Heart right ventricle (tissue), 16 donors: ENCODE measurements at places on chromosomes 12 and 14.

- peak; percentile 6 for DNase-seq
These were observed 54.1 kb downstream of the BEGAIN start for GRCh38 chr14:100532906-100533655.

DNA sequence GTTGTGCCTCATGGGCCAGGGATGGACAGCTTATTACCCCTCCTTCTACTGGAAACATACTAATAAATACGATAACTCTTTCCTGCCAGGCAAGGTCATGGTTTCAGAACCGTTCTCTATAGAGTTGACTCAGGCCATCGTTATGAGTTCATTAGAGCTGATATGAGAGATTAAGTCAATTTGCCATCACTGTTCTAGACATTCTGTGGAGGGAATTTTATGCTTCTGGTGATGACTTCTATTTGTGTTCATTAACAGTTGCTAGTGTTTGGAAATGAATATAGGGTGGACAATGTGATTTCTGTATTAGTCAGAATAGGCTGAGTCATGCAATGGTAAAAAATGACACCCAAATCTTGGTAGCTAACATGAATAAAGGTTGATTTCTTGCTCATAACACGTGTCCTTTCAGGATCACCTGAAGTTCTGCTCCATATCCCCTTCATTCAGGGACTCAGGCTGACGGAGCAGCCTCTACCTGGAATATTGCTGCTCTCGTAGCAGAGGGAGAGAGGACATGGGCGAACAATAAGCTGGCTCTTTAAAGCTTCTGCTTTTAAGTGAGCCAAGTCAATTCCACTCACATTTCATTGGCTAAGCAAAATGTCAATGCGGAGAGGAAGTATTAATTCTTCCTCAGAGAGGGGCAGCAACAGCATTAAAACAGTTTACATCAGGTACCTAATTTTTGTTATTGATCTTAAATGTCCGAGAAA, 18.5 kb upstream of the TBPL2 start:
- no peak for DNase-seq

GRCh38 chr14:42664190-42664589, 1057.5 kb downstream of the LRFN5 start:
- DNase-seq = no peak

GRCh38 chr12:78439666-78440065, 424.9 kb upstream of the SYT1 start:
- DNase-seq = no peak

DNA sequence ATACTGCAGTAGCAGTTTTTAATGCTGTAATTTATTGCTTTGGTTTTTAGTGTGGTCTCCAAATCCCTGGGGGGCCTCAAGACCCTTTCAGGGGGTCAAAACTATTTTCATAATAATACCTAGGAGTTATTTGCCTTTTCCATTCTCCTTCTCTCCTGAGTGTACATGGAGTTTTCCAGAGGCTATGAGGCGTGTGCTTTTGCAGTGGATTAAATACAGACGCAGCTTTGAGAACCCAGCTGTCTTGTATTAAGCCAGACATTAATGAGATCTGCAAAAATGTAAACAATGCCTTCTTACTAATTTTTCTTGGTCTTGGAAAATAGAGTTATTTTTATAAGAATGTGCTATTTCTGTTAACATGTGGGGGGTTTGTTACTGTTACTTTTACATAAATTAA, 68.6 kb downstream of the SLC25A47 start:
- no peak for DNase-seq

DNA sequence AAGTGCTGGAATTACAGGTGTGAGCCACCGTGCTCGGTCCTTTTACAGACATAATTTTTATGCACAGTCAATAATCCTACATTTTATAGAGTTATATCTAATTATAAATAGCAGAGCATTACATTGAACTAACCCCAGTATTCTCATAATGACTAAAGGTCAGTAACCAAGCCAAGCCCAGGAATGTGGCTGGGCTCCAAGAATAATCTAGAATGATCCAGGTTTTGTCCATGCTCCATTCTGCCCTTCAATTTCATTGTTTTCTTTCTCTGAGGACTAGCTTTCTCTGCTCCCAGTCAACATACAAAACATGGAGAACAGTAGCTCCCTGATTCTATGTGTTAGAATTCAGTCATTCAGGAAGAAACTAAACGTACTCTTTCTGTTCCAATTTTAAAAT, 92.1 kb upstream of the KRR1 start:
- DNase-seq = no peak

DNA sequence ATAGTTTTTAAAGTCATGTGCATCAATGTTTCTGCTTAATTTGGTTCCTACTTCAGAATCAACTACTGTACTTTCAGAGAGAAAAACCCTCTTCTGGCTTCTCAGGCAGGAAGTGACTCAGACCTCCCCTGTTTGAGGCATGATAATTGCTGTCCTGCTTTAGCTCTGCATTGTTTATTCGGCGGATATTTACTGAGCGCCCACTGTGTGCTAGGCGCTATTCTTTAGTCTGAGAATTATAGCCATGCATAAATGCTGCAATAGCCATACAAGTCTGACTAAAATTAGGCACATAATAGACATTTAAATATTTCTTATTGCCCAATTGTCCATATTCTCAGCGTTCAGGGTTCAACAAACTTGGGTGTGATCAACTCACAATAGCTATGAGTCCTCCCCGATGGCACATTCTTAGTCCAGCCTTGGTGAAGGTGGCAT, 6.1 kb upstream of the AMIGO2 start:
- no peak for DNase-seq

GRCh38 chr12:127133675-127134335, 1133.2 kb upstream of the TMEM132C start:
- DNase-seq = no peak

- DNase-seq = no peak
These were observed 32.4 kb upstream of the HELB start for GRCh38 chr12:66269757-66270383.

- DNase-seq = no peak
These were observed 143.6 kb downstream of the PAWR start for GRCh38 chr12:79547044-79547734.

DNA sequence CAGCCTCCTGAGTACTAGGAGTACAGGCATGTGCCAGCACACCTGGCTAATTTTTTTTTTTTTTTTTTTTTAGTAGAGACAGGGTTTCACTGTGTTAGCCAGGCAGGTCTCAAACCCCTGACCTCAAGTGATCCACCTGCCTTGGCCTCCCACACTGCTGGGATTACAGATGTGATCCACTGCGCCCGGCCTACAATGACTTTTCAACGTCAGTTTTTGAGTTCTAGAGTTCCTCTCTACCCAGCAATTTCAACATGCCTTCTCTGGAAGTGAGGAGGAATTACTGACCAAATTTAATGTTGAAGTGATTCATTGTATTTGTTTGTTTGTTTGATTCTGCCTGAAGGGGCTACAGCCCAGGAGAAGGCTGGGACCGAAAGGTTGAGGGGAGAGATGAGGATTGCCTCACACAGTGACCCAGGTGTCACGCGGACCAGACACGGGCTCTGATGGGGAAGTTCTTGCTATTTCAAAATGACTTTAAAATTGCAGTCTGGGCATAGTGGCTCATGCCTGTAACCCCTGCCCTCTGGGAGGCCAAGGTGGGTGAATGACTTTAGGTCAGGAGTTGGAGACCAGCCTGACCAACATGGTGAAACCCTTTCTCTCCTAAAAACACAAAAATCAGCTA, 8.6 kb upstream of the DENR start:
- no peak for DNase-seq

DNA sequence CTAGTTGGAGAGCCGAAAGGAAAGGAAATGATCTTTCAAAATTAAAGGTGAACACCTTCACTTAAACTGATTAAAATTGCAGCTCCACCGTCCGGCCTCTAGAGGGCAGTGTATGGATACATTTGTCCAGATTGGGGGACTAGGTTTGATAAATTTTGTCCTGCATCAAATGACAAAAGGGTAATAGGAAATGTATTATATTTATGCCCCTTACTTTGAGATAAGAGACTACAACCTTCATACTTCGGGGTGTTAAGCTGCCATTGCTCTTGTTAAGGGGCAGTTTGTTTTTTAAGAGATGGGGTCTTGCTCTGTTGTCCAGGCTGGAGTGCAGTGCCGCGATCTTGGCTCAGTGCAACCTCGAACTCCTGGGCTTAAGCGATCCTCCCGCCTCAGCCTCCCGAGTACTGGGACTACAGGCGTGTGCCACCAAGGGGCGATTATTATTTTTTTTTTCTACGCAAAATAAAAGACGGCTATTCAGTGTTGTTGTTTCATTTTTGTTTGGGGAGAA, 818 bp upstream of the SUOX start:
- DNase-seq = peak; percentile 56

DNA sequence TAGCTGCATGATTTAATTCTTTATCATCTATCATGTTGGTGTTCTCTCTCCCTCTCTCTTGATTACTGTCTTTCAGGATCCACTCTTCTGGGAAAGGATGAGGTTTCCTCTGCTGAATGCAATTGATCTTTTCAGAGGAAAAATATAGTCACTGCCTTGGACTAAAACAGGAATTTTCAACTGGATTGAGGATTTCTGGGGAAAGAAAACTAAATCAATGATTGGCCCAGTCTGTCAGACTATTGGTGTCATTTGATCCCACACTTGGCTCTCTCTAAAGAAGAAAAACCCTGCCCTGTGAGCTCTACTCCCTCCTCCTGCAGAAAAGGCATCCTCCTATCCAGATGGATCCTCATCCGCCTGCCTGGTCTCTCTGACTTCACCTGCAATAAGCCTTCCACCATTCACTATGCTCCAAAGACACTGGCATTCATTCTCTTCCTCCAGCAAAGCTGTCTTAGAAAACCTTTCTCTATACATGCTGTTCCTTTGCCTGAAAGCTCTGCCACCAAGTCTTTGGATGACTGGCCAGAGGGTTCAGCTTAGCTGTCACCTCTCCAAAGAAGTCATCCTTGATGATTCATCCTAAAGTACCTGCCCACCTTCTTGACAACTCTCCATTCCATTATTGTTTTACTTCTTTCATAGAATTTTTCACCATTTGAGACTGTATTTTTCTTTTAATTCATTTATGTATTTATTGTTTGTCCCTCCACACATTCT, 127.7 kb upstream of the CAND1 start:
- no peak for DNase-seq

DNA sequence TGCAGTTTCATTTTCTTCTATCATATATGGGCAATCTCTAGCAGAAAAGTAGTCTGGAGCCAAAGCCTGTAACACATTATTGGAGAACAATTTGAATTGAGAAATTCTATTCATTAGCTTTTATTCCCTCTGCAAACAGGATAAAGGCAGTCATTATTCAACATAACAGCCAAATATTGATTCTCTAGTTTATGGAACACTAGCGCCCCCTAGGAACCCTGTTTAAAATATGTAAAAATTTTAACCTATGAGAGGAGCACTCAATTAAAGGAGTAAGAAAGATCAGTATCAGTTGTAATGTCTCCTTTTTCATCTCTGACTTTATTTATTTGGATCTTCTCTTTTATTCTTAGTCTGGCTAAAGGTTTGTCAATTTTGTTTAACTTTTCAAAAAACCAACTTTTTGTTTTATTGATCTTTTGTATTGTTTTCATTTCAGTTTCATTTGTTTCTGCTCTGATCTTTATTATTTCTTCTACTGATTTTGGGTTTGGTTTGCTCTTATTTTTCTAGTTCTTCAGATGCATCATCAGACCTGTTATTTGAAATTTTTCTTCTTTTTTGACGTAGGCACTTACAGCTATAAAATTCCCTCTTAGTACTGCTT, 4.8 kb upstream of the LMNTD1 start:
- DNase-seq = no peak

DNA sequence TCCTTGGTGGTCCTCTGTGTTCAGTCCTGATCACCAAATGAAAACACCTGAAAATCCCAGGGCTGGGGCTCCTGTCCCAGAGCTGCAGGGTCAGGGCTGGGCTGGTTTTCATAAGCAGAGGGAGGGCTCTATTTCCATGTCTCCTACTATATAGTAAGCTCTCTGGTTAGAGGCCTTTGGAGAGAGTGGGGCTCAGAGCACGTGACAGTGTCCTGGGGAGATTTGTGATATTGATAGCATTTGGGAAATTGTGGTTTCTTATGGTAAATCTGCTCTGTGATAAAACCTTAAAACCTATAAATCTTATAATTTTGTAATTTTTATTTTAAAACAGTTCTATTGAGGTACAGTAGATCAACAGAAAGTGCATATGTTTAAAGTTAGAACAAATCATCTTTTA, 1202.2 kb downstream of the TMEM121 start:
- no peak for DNase-seq

- no peak for DNase-seq
These were observed 12.2 kb downstream of the RAD9B start for GRCh38 chr12:110514363-110514762.

- DNase-seq = no peak
These were observed 22.2 kb downstream of the DUSP16 start for GRCh38 chr12:12540261-12541013.

DNA sequence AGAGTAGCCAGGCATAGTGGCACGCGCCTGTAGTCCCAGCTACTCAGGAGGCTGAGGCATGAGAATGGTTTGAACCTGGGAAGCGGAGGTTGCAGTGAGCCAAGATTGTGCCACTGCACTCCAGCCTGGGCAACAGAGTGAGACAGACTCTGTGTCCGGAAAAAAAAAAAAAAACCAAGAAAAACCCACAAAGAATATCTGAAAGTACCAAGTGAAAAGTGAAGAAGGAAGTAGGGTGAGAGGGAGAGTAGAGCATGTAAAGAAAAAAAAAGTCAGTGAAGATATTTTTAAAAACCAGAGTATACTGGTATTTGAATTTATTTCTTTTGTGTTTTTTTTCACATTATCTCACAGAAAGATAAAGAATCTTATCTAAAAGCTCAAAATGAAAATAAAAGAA, 43.3 kb upstream of the ISM2 start:
- DNase-seq = no peak

DNA sequence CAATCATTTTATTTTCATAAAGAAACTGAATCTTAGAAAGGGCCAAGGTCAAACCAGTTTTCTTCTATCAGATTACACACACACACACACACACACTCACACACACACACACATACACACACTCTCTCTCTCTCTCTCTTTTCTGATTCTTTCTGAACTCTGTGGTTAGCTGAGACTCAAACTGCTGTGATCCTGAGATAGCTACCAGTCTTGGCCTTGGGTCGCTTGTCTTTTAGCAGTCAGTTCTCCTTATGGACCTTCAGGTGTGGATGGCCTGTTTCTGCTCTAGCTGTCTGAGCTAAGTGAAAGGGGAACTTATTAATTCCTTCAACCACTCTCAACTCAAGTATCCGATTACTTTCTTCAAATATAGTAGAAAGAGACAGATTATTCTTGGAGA, 145.1 kb downstream of the GRIP1 start:
- DNase-seq = no peak
